ENCODE measurements at places on chromosomes 3 and 15.

- no peak for DNase-seq
These were observed 936 bp downstream of the ZXDC start for GRCh38 chr3:126474498-126475412.

- peak; percentile 44 for DNase-seq
These were observed 788 bp upstream of the DLG1 start for GRCh38 chr3:197298945-197299854.

DNA sequence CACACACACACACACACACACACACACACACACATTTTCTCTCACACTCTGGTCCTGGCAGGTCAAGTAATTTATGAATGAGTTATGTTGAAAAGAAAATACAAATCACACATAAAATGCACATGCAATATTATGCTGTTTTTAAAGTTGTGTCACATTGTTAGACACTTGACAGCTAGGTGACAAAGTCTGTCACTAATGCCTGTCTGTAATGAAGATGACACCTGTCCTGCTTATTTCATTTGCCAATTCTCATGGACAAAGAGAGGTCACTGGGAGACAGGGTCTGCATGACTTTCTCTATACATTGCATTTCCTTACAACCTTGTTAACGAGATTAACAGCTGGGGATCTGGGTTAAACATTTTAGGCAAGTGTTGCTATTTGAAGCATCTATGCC lies 71.2 kb downstream of the ARPP21 start:
- DNase-seq, result no peak

DNA sequence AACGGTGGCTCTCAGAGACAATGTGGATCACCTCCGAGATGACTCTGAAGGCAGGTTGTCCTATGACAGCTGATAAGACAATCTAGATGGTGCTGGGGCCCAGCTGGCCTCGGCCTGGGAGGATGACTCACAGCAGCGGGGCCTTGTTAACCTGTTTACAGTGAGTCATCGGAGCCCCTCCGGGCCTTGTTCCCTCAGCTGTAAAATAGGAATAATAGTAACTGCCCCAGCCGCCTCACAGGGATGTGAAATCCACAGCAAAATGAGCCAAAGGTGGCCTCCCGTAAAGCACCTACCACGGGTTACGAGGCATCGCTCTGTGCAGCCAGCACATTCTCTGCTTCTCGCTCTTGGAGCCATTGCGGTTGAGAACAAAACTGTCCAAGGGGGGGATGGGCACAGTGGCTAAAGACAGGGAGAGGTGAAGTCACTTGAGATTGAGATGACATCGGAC lies 88.6 kb upstream of the RASGRF1 start:
- DNase-seq, result no peak

DNA sequence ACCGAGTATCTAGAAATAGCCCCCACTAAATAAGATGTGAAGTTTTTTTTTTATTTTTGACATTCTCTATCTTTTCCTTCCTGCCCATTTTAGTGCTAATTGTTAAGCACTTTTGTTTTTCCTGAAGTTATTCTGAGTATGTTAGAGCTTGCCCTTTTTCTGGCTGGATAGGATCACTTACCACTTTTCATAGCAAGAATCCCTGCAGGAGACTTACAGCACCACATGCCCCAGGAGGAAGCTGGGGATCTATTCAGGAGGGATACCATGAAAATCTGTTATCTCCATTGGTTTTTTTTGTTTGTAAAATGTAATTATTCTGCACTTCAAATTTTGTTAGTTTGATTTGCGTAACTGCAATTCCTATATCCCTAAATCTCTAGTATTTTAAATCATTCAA lies 968.4 kb downstream of the ZPLD1 start:
- DNase-seq, result no peak

DNA sequence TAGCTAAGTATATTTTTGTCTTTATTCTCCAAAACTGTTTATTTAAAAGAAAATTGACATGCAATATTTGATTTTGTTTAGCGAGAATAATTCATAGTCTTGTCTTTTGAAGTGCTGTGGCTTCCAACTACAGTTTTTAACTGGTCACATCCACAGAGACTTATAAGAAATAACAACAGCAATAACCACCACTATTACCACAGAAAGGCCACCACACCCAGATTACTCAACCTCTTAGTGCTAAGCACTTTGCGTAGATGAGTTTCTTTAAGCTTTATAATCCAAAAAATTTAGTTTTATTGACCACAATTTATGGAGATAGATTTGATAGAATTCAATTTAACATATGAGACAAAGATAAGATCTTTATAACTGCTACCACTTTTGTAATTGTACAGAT lies 468.4 kb upstream of the UBE2E2 start:
- DNase-seq, result no peak

DNA sequence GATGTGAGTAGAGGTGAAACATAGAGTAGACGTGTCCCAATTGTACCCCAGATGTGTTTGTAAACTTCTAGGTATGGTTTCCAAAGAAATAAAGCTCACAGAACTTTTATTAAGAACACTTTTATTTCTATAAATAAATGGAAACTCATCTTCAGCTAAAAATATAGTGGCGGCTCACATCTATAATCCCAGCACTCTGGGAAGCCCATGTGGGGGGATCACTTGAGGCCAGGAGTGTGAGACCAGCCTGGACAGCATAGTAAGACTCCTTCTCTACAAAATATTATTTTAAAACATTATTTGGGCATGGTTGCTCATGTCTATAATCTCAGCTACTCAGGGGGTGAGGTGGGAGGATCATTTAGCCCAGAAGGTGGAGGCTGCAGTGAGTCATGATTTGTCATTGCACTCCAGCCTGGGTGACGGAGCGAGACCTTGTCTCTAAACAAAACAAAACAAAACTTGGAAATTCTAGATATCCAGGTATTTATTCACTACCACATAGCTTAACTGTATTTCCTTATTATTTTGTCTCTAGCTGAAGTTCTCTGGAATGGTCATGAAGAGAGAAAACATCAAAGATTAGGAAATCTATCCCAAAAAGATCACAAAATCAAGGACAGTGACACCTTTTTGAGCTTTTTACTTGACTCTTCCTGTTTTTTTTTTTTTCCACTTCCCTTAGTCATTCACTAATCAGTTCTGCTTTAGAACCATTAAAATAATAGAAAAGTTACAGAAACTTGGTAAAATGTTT lies 258.1 kb downstream of the TIGIT start:
- no peak for DNase-seq

DNA sequence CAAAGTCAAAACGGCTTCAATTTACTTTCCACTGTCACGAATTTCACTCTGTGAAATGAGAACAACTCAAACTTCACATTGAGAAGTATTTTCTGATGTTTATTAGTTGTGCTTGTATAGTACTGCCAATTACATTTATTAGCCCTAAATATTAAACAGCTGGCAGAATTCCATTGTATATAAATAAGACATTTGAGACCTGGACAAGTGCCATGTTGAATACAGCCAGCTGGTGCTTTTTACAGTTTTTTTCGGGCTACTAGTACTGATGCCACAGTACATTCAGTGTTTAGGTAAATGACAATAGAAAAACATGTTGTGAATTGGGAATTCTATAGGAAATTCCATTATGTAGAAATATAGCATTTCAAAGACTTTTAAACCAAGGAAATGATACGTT lies 79.0 kb downstream of the EPHA3 start:
- no peak for DNase-seq

GRCh38 chr3:107910713-107911259 lies 180.0 kb downstream of the CD47 start:
- DNase-seq, result no peak

GRCh38 chr15:77402740-77403379 lies 17.0 kb downstream of the PEAK1 start:
- no peak for DNase-seq

DNA sequence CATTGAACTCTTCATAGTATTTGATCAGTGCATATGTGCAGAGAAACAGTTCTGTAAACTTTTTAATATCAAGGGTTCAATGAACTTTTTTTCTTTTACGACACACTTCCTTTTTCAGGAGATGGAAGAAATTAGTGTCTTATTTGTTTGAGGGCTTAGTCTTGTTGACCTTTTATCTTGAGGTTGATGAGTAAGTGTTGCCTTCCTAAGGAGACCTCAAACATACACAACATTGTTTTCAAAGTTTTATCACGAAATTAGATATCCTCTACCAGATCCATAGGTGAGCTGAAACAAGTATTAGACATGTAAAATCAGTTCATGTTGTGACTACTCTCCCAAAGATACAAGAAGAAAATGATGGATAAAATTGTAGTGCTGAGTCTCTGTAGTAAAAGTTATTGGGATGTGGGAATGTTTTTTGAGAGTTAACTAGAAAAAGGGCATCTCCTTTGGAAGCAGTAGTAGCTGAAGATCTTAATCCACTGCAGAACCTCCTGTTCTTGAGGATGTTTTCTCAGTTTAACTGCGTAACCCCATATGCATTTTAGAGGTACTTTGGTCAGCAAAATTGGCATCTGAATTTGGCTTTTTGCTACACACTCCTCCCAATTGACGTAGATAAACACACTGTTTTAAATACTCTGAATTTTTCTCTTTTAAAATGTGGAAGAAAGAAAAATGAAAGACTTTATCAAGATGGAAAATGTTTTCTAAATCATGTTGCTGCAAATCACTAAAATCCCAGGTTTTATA lies 116.8 kb downstream of the GALK2 start:
- no peak for DNase-seq
